ENCODE measurements at places on chromosomes 7 and 10. TPM values are rescaled to one million over a fixed set of nuclear protein-coding genes. Genes with fewer than 3 reads are reported as not detected.

Gene CYP26C1
- 0.23 TPM for total RNA-seq

DNA sequence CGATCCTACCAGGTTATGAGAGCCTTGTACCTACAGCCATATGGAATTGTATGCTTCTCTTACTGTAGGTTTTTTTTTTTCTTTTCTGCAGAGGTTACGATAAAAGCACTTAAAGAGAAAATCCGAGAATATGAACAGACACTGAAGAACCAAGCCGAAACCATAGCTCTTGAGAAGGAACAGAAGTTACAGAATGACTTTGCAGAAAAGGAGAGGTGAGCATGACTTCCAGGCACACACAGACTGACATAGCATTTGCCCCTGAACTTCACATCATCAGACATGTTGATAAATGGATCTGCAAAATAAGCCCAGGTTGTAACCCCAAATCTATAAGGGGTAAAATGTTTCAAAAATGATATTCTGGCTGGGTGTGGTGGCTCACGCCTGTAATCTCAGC is 182.4 kb upstream of the SH2B2 start:
- DNase-seq = no peak

DNA sequence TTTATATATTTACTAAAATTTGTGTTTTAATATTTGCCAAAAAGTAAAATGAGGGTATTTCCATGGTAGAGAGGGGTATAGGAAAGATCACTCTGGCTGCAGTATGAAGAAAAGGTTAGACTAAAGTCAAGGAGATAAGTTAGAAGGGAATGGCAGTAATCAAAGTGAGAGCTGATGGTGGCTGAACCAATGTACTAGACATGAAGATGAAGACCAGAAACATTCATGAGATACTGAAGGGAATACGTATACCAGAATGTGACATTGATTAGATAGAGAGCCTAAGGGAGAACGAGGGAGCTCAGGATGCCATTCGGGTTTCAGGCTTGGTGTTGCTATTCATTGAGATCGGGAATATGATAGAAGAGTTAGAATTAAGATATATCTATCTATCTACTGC is 7.8 kb downstream of the ZNF713 start:
- DNase-seq = no peak

DNA sequence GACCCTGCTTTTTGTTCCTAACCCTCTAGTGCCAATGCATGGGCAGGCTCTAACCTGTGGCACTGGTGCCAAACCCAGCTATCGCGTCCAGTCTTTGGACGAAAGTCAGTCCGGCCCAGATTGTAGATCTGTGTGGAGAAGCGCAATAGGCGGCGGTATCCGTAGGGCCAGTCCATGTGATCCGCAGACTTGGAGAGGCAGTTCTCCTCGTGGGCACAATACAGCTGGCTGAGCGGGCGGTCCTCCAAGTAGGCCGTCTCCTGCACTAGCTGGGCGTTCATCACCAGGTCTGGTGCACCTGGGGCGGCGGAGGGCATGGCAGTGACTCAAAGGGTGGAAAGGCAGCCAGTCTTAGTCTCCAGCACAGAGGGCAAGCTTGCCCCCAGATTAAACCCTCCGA is 14.5 kb downstream of the LOXL4 start:
- no peak for DNase-seq

Gene JMJD1C
- total RNA-seq = 108 TPM

DNA sequence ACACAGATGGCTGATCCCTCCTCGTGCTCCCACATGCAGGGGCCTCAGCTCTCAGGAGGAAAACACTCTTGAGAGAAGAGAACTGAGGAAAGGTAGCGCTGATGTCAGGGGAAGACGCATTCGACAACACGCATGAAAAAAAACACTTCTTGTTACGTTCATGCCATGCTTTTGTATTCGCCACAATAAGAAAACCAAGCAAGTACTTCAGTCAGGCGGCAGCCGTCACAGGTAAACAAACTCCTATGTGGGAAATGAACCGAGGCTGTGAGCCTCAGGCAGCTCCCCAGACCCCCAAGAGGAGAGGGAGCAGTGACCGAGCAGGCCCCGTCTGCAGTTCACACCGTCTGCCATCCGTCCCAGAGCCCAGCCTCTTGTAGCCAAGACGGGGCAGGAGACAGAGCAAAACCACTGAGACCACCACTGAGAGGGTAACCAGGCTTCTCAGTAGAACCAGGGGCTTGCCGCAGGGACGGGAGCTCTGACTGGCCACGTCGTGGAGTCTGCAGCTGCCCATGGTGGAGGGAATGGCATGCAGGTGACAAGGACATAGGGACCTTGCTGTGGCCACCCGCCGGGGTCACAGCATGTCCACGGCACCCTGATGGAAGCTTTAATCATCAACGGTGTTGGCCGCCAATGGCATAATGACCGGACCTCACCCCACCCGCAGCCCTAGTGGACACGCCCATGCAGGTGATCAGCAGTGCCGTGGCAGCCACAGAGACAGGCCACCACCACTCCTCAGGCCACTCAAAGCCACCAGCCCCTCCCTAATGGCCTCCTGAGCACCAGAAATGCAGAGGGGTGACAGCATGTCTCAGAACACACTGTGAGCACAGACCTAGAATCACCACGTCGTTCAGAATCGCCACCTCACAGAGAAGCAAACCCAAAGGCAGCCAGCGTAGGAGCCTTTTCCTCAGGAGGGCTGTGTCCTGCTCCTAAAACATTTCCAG is 304.3 kb downstream of the PTPRN2 start:
- no peak for DNase-seq

Gene TUBB8
- not detected for total RNA-seq

DNA sequence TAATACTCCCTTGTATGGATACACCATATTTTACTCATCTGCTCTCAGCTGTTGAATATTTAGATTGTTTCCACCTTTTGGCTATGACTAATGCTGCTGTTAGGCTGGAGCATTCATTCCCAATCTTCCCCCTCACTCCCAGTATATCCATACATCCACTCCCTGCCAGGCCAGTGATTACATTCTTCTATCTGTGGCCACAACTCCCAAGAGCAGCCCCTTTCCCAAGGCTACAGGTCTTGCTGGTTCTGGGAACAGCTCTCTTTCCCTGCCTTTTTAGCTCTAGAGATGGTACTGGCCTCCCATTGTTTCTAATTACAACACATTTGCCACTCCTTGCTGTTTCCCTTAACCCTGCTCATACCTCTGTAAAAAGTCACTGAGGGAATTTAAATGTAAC is 28.2 kb downstream of the SFR1 start:
- DNase-seq = no peak

GRCh38 chr7:2528481-2529095 is 9.0 kb downstream of the LFNG start:
- peak; percentile 58 for DNase-seq

- no peak for DNase-seq
Observed at GRCh38 chr7:142418326-142418725, 160.5 kb upstream of the PRSS58 start.

- no peak for DNase-seq
Observed at GRCh38 chr10:103202319-103202718, 9.2 kb upstream of the NT5C2 start.

- peak; percentile 83 for DNase-seq
Observed at GRCh38 chr10:124703778-124704427, 40.3 kb downstream of the FAM53B start.

Gene ATOH7
- 0.23 TPM for total RNA-seq

DNA sequence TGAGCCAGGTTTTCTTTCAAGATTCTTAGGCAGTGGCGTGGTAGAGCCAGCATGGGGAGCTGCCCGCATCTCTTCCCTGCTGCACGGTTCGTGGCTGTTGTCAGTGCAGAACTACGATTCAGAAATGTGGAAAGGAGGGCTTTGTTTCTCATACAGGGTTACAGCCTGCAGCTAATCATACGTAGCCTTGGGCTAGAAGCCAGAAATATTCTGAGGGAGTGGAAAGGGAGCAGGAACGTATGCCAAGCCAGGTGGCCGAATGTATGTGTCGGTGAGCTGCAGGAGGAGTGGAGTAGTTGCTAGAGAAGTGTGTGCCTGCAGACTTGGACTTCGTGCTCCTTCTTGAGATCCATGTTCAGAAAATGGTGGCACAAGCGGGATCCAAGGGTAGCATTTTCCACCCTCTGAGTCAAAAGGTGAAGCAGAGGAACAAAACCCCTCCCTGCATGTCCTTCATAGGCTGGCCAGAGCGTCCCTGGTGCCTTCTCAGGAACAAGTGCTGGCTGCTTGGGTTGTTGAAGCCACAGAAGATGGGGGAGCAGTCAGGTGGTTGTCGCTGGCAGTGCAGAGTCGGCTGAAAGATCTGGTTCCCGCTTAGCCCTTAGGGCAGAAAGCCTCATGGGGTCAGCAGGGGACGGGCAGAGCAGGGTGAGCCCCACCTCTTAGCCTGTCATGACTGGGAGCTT is 40.9 kb downstream of the LANCL2 start:
- no peak for DNase-seq

Gene C7orf25
- 5.0 TPM for total RNA-seq

Gene CFAP70
- 0.94 TPM for total RNA-seq

- no peak for DNase-seq
Observed at GRCh38 chr7:108190891-108191290, 60.7 kb upstream of the LAMB4 start.

DNA sequence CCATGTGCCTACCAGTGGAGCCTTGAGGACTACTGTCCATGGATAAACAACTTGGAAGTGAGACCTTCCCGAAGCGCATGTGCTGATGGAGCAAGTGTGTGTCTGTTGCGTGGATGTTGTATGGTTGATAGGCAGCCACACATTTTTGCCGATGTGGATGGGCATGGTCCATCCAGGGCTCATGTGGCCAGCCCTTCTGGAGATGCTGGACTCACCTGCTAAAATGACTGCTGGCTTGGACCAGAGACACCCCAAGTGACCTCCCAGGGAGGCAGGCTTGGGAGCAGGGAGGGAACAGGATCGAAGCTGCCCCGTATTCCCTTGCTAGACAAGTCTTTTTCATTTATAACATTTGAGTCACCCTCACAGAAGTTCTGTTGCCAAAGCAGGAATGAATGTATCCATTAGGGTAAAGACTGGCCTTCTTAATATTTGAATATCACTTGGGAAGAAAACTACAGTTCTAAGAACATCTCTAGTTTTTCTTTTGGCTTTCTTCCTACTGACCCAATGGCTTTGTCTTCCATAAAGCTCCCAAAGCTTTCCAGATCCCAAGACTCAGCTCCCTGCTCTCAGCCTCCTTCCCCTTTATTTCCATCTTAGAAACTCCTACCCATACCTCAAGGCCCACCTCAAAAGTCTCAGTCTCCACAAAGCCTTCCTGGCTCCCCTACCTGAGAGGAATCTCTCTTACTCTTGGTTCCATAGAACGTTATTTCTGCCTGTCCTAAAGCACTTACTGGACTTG is 3.0 kb downstream of the PTPRE start:
- no peak for DNase-seq

Gene NYAP1
- total RNA-seq = 0.75 TPM

- DNase-seq = no peak
Observed at GRCh38 chr7:91182819-91183764, 81.1 kb upstream of the FZD1 start.

Gene SPDYE18
- total RNA-seq = 1.3 TPM

DNA sequence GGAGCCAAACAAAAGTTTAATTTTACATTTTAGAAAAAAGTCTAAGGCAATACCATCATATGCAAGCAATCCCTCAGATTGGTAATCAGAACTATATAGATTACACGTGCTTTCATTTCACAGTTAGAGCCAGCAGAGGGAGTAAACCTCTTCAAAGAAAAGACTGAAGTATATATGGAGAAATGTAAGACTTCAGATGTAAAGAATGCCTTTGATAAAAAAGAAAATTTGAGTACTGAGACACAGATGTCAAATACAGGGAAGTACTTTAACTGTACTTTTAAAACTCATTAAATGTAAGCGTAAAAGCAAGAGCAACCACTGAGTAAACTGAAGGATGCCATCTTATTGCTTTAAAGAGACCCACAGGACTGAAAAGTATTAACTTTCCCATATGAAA is 101.4 kb upstream of the FAM133B start:
- DNase-seq = no peak

Gene SPDYE2
- total RNA-seq = not detected

Gene VPS37D
- 1.5 TPM for total RNA-seq

- DNase-seq = no peak
Observed at GRCh38 chr7:95454438-95455045, 19.7 kb upstream of the PON2 start.

DNA sequence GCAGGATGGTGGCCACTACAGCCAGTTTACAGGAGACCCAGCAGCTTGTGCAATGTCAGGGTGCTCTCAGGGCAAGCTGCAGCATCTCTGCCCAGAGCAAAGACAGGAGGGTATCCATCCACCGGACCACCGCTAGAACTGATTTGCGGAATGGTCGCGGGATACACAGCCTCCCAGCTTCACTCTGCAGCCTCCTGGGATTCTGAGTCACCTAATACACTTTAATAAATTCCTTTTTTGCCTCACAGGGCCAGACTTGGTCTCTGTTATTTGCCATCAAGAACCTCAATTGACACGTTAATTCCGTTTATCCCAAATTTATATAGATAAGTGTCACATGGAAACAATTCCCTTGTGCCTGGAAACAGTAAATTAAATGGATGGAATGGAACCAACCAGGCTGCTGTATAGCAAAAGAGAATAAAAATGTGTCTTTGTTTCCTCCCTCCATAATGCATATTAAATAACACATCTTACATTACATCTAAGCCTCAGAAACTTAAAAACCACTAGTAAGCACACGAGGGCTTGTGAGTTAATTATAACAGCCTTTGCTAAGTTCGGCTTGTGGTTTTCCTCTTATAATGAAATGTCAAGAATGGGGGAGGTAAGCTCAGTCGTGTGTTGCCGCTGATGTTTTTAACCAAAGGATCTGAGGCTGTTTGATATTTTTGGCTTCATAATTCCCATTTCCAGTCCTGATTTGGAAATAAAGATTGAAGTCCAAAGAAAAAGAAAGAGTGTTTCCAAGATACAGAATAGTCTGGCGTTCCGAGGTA is 52.1 kb downstream of the ADRB1 start:
- no peak for DNase-seq

- DNase-seq = no peak
Observed at GRCh38 chr7:112400141-112400540, 50.1 kb upstream of the IFRD1 start.

- DNase-seq = no peak
Observed at GRCh38 chr10:22481687-22482539, 136.6 kb downstream of the SPAG6 start.

Gene FOXP2
- 18.1 TPM for total RNA-seq

DNA sequence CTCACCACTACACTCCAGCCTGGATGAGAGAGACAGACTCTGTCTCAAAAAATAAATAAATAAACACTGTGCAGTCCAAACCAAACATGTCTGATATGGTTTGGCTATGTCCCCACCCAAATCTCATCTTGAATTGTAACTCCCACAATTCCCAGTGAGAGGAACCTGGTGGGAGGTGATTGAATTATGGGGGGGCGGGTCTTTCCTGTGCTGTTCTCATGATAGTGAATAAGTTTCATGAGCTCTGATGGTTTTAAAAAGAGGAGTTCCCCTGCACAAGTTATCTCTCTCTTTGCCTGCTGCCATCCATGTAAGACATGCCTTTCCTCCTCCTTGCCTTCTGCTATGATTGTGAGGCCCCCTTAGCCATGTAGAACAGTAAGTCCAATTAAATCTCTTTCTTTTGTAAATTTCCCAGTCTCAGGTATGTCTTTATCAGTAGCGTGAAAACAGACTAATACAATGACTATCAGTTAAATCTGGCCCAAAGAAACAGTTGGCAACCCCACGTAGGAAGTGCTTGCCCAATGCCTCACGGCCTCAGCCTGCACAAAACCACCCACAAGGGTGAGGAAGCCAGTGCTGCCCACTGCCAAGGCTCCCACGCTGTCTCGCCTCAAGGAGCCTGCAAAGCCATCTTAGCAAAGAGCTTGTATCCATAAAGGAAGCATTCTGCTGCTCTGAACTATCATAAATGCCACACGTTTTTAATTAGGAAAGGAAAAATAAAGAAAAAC is 64.7 kb downstream of the PIK3AP1 start:
- no peak for DNase-seq
